Heart left ventricle (tissue), 16 donors: ENCODE measurements at places on chromosomes 1 and 21. TPM values are rescaled to one million over a fixed set of nuclear protein-coding genes. Genes with fewer than 3 reads are reported as not detected.

GRCh38 chr1:58718435-58718834 is 18.6 kb upstream of the MYSM1 start:
- DNase-seq = no peak

- DNase-seq = no peak
Measured at GRCh38 chr1:151716771-151717631, at the start of gene CELF3. CELF3 (minus strand) TSS chr1:151716803; CDS start chr1:151716020, 783 bp downstream.

DNA sequence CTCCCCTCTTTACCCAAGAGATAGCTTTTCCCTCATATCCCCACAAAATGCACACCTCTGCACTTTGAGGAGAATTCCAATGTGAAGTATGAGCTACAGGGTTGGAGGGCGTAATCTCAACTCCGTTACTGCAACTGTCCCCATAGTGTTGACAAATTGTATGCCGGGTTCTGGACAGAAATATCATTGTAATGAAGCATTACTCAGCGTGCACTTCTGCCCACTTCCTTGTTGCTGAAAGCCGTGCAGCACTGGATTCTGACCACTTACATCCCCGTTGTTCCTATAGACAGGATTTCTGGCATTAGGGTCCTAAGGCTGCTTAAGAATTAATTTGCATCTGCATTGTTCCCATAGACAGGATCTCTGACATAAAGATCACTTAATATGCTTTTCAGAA is 205.6 kb downstream of the RHOU start:
- no peak for DNase-seq

GRCh38 chr1:28354121-28354520 is 15.4 kb upstream of the PHACTR4 start:
- no peak for DNase-seq

DNA sequence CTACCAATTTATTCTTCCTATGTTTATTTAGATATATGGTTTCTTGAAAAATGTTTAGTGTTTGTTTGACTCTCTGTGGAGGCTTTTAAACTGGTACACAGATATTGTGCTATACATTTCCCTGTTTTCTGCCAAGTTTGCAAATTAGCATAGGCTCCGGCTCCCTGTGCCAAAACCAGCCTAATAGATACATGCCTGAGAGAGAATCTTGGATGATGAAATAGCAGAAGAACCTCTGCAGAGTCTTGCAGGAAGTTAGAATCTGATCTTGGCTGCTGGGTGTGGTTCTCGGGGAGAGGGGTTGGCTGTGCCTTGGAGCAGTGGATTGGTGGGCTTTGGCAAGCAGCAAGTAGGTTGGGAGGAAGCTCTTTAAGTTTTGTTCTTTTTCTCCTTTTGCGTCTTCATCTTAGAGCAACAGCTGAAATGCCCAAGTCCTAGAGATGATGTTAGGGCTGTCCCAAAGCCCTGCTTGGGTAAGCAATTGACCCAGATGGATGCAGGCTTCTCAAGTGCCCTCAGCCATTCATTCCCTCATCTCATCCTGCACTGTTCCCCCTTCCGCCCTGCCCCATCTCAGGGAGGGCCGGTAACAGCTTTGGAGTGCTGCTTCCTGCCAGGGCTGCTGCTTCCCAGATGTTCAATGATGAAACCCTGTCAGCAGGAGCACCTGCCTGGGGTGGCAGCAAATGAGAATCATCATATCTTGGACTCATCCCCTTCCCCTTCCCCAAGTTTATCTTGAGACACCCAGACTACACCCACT is 9.3 kb downstream of the PLA2G2A start:
- no peak for DNase-seq

GRCh38 chr1:31801458-31801857 is 14.4 kb downstream of the SPOCD1 start:
- DNase-seq = no peak

DNA sequence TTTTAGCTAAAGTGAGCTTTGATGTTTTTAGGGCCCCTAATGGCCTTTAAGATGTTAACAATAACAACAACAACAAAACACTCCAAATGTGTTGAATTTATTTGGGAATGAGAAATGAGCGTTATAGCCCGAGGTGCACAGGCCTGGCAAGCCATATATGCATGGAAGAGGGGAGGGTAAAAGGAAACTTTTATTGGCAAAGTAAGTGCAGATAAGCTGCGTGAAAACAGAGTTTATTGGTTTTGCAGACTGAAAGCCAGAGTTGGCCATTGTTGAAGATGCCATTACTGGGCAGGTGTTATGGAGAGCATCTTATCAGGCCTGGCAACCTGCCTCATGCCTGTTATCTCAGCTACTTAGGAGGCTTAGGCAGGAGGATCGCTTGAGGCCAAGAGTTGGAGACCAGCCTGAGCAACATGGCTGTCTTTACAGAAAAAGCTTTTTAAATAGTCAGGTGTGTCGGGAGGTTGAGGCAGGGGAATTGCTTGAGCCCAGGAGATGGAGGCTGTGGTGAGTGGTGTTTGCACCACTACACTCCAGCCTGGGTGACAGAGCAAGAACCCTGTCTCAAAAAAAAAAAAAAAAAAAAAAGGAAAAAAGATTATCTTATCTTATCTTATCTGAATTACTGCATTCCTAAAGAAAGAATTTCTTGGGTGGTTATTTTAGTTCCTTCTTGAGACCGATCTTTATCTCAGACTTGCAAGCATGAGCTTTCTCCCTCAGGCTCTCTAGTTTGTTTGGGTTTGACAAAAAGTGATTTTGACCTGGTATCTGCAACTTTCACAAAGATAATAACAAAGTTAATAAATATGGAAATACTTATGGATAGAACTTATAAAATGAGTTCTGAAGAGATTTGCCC is 1.7 kb downstream of the PATJ start:
- DNase-seq = no peak

DNA sequence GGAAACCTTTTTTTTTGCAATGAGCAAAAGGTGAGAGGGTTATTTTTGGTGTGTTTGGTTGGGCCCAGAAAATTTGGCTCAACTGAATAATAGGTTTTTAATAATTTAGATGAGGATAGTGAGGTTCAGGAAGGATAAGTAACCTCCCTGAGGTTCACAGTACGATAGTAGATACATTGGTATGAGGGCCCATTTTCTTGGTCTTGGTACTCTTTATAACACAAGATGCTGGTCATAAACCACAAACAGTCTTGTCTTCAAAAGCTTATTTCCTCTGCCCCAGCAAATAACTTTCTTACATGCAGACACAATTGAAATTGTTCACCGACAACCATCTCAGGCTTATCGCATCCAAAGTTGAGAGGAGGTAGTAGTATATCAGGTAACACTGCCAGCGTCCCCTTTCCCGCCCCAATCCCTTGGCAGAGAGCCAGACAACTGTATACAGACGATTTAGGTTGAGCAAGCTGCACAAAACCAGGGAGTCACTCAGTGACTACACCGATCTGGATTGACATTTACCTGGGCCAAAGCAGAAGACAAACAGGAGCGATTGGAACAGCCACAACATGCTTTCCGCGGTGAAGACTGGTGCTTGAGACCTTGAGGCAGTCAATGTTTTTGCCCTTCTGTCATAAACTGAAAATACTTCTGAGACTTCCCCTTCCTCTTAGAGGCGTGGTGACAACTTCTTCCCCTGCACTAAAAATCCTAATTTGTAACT is at the start of gene SLAMF6:
Gene SLAMF6, minus strand, starts transcription at position 634 of the 724 bp plus-strand sequence. Its CDS starts 63 bp downstream, at position 571.
- no peak for DNase-seq

DNA sequence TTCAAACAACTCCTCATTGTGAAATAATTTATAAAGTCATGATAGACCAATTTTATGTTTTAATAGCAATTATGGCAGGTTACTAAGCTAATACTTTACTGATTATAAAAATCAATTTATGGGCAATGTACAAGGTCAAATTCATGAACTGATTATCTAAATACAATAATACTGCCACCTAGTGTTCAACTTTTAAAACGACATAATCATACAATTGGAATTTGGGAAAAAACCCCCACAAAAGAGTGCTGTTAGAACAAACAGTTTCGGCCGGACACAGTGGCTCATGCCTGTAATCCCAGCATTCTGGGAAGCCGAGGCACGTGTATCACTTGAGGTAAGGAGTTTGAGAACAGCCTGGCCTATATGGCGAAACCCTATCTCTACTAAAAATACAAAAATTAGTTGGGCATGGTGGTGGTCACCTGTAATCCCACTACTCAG is 14.0 kb downstream of the GTF2B start:
- no peak for DNase-seq

DNA sequence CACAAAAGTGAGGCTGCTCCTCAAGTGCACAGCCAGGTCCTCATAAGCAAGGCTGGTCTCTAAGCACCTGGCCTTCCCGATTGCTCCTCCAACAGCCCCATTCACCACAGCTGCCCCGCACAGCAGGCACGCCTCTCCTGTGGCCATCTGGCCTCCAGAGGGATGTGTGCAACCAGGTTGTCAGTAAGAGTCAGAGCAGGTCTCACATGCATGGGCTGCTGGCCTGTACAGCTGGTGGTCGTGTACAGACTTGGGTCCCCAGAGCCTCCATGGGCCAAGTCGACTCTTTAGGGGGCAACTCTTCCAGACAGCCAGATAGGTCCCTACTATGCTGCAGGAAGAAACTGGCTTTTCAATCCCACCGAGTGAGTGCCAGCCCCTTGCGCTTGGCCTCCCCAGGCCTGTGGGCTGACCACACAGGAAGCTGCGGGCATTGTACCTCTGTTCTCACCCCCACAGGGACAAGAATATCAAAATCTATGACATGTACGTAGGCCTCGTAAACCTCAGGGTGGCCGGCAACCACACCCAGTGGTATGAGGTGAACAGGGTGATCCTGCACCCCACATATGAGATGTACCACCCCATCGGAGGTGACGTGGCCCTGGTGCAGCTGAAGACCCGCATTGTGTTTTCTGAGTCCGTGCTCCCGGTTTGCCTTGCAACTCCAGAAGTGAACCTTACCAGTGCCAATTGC is 1.4 kb downstream of the PRSS38 start:
- DNase-seq = no peak

DNA sequence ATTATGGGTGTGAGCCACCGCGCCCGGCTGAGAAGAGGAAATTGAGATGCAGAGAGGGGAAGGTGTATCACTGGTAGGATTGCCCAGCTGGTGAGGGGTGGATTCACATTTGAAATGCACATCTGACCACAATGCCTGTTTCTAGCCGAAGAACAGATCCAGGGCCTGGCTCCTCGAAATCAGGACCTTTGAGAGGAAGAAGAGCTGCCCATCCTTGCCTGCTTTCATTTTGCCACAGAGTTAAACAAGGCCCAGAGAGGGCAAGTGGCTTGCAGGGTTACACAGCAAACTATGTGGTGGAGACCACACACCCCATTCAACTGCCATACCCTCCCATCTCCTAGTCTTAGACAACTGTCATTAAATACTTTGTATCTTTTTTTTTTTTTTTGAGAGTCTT is 32.9 kb upstream of the TMEM61 start:
- DNase-seq = no peak

GRCh38 chr1:209341146-209341545 is 242.4 kb upstream of the CAMK1G start:
- DNase-seq = no peak

Gene OR2L3
- not detected for total RNA-seq

Gene CELA2B
- not detected for total RNA-seq

Gene ZBED6
- total RNA-seq = 19.6 TPM

Gene DFFA
- total RNA-seq = 16.0 TPM

Gene S100A4
- total RNA-seq = 214 TPM

Gene VANGL2
- total RNA-seq = 2.5 TPM
